ENCODE measurements at places on chromosomes 13 and 19.

DNA sequence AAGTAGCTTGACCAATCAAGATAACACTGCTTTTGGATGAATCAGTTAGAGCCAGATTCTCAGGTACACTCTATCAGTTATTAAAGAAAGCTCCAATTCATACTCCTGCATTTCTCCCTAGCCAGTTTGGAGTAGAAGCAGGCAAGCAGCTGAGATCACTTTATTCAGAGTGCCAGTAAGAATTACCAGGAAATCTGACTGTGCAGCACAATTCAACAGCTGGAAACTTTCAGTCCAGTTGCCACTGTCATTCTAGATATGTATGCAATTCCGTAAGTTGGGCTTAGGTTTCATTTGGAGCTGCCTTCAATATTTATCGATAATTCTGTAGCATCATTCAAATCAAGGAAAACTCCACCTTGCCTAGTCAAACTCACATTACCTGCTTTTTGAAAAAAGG is 2625.6 kb upstream of the PCDH20 start:
- no peak for DNase-seq

GRCh38 chr13:29384466-29384865 is 211.0 kb downstream of the SLC7A1 start:
- DNase-seq, result no peak

DNA sequence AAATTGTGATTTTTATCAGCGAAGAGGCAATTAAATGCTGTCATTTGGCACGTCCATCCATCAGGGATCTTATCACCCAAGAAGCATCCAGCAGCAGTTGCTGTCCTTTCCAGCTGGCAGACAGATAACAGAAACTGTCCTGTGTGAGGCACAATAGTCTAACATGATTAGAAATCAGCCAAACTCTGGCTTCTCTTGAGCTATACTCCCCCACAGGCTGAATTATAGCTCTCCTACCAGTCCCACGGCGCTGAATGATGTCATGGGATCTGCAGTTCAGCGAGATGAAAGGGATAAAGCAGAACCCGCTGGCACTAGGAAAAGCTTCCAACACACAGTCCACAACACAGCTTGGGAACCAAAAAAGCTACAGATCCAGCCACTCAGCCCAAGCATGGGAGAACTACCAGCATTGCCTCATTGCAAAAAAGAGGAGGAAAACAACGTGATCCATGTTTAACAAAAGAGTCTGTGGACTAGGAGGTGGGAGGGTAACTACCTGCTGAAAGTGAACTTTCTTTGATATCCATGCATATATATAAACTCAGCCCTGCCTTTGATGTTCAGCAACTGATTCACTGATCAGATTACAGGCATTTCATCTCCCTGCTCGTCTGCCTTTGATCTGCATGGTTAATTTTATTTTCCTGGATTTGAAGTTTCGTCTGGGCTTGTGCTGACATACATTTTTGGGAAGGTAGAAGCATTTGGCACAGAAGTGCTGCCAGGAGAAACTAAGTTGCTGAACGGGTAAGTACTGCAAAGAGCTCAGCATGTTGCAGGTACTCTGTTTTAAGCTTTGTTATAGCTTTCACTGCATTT is at the start of gene TNFRSF19:
TNFRSF19 (plus strand) TSS at position 314 of the 822 bp plus-strand sequence. CDS start 19,772 bp downstream, outside the sequence.
- DNase-seq, result no peak

- no peak for DNase-seq
Observed at GRCh38 chr13:60230593-60230992, 66.9 kb upstream of the DIAPH3 start.

DNA sequence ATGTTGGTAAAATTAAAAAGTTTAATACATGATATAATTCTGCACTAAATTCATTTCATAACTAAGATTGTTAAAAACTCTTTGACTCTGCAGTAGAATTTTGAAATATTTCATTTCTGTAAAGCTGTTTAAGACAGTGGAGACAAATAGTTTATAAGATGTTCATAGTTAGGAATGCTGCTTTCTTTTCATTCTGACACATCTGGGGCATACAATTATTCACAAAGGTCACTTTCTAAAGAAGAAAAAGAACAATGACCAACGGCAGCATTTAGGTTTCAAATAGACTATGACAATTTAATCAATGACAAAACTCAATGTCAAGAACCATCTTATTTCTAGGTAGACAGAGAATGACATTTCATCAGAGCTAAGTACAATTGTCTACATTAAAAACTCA is 1422.1 kb downstream of the PCDH9 start:
- no peak for DNase-seq

GRCh38 chr13:74555651-74556420 is 421.6 kb upstream of the KLF12 start:
- no peak for DNase-seq

GRCh38 chr13:62799931-62800436 is 1384.3 kb upstream of the PCDH20 start:
- no peak for DNase-seq

DNA sequence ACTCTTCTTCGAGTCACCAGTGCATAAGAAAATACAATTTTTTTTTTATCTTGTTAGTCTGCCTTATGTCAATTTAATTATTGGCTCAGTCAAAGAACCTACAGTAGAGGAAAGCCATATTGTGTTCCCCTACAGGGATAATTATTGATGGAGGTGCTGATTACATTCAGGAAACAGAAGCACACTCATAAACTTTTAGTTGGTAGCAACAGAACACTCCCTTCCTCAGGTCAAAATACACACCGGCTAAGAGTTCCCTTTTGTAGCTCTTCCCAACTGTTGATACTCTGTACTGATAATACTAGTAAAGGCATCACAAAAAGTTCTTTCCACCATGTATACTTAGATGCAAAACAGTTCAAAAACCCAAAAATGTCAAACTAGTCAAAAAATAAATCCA is 18.4 kb downstream of the FOXO1 start:
- DNase-seq, result no peak

DNA sequence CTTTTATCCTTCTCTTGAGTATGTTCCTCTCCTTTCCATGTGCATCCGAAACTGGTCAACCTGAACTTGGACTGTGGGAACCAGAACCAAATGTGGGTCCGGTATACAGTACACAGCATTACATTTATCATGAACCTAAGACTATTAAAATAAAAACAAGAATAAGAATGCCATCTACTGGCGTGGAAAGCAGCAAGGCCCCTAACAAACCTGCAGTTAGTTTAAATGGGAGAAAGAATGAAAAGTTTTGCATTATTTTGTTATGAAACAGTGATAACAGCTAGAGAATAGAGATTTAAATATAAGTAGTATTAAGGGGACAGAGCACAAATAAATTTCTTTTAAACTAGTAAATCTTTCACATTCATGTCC is 159.5 kb downstream of the RBM26 start:
- DNase-seq, result no peak

GRCh38 chr19:45117671-45118070 is 24.7 kb downstream of the PPP1R37 start:
- DNase-seq, result no peak

DNA sequence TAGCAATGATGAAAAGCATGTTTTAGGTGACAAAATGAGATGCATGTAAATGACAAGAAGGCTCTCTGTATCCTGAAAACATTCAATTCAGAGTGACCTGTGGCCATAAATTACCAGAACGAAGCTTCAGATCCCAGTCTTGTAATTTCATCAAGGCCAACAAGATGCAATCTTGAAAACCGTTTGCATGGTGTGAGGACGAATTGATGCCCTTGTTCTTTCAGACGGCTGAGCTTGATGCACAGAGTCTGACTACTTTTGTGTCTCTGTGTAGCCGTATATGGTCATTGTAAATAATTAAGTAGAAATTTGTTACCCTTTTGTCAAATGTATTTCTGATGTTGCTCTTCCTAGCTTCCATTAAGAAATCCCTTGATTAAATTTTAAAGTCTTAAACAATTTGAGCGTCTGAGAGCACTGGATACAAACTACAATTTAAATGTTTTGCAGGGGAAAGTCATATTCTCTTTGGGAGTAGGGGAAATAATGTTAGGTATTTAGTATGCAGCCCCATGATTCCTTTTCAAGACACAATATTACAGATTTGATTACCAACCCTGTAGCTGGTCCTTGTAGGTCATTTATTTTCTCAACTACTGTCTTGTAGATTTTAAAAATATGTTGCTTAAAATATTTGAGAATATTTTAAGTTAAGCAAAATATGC is 125.8 kb upstream of the PCDH9 start:
- no peak for DNase-seq

DNA sequence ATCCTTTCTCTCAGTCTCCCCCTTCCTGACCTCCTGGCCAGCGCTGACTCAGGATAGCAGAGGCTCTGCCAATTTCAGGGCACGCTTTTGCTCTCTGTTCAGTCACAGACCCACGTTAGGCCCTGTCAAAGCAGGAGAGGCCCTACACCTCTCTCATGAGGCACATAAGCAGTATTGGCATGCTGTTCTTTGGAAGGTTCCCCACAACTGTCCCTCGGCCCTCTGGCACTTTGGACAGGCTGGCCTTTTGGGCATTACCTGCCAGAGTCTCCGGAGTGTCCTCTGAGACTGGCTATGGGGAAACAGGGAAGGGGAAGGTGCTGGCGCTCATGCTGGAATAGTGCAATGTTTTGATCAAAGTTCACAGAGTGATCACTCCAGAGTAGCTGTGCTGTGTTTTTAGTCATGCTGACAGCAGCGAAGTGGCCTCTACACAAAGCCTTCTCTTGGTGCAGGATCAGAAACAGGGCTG is 23.7 kb upstream of the UBE2L5 start:
- no peak for DNase-seq

DNA sequence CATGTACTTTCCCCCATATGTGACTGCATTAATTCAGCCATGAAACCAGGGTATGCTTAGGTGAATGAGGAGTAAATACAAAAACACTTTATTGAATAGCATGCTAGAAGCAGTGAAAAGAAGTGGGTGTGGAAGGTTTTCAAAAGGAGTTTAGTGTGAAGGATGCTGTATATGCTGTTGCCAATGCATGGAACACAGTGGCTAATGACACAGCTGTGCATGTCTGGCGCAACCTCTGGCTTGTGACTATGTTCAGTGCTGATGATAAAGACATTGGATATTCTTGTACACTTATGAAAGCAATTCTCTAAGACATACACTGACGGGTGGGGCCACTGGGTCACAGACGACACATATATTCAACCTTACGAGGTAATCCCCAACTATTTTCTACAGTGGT is 55.2 kb downstream of the SOX21 start:
- DNase-seq, result peak; percentile 13

DNA sequence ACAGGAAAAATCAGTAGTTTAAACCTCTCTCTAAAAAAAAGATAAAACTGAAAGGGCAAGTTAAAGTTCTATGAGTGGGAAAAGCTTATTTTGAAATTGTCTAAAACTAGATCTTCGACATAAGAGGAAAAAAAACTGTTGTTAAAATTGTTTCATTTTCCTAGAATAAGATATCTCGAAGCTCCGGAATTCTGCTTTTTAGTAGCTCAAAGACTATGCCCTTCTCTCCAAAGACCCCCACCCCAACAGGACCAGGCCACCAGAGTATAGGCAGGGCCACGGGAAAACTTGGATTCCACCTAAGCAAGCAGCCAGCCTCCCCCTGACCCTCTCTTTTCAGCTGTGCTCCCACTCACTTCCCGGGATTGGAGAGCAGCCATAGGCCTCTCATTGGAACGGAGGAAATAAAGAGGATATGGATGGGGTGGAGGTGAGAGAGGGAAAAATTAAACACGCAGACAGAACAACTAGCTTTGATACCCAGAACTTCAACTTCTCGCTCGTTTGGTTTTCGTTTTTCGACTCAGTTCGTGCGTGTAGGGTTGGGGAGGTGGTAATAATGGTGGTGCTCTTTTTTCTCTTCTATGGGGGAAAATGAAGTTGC is 3.0 kb downstream of the POU4F1 start:
- DNase-seq, result no peak

DNA sequence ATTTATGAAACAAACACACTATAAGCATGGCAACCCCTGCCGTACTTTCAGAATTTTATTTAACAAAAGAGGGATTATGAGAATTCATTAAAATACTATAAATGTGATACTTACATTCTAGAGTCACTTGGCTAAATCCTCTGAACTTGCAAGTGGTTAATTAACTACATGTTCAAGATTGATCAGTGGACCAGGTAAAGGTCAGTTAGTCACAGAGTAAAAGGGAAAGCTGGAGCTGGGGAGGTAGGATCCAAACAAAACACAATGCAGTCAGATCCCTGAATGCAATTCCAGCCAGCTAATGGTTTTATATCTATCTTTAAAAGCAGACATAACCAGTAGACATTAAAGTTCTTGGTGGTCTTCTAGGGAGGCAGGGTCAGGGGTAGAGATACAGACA is 270.5 kb downstream of the DIAPH3 start:
- DNase-seq, result no peak

DNA sequence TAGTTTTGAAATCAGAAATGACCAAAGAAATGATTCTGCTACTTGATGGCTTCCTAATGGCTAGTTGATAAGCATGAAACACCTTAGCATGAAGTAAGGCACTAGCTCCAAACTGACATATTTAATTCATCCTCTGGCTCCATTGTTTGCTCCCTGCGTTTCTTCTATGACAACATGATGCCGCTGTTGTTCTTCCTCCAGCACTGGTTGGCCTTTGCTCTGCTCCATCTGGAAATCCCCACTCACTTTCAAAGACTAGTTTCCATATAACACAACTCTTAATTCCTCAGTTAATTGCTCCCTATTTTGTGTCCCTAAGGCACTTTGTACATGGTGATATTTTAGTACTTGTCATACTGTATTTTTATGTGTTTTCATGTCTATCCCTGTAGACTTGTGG is 151.6 kb downstream of the GPC6 start:
- DNase-seq, result no peak

GRCh38 chr13:94829185-94829836 is 117.0 kb upstream of the SOX21 start:
- no peak for DNase-seq

- DNase-seq, result no peak
Observed at GRCh38 chr19:3565139-3565538, 7.6 kb upstream of the HMG20B start.

DNA sequence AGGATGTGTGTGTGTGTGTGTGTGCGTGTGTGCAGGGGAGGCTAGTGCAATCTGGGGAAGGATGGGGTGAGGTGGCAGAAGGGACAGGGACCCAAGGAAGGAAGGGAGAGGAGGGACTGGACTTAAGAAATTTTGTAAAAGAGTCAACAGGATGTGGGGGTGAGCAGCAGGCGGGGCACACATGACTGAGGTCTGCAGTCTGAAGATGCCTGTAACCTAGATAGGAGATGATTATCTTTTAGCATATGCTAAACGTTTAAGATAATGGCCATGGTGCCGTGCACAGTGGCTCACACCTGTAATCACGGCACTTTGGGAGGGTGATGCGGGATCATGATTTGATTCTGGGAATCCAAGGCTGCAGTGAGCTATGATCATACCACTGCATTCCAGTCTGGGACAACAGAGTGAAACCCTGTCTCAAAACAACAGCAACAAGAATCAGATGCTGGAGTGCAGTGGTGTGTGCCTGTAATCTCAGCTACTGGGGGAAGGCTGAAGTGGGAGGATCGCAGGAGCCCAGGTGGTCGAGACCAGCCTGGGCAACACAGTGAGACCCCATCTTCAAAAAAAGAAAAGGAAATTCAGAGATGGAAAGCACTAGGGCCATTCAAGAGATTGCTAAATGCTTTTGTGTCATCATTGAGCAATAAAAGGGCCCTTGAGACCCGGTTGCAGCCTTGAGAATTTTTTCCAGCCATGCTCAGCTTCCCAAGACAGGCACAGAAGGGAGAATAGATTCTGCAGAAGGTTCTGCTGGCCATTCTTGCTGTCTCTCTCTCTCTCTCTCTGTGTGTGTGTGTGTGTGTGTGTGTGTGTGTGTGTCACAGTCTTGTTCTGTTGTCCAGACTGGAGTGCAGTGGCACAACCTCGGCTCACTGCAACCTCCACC is 3.8 kb upstream of the ZNF414 start:
- no peak for DNase-seq

GRCh38 chr13:42247883-42248282 is 24.1 kb upstream of the AKAP11 start:
- DNase-seq, result no peak
